Stimulated activated CD8-positive, alpha-beta memory T cell treated with anti-CD3 and anti-CD28 coated beads, Interleukin-12 subunit alpha, Interleukin-12 subunit beta, amount 100 ng/mL, for 4 hours (primary cell): ENCODE measurements at places on chromosomes 16 and 17.

DNA sequence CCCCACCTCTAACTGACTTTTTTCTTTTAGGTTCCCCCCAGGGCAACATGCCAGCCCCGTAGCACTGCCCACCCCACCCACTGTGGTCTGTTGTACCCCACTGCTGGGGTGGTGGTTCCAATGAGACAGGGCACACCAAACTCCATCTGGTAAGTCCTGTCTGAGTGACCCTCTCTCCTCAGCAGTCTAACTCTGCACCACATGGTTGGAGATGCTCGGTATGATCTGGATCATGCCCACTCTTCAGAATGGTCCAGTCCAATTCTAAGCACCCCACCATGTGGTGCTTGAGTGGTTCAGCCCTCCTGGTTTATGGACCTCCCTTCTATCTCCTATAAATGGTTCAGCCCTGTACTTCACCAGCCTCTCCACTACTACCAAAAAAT, 5.9 kb downstream of the KDM6B start:
- DNase-seq = no peak

DNA sequence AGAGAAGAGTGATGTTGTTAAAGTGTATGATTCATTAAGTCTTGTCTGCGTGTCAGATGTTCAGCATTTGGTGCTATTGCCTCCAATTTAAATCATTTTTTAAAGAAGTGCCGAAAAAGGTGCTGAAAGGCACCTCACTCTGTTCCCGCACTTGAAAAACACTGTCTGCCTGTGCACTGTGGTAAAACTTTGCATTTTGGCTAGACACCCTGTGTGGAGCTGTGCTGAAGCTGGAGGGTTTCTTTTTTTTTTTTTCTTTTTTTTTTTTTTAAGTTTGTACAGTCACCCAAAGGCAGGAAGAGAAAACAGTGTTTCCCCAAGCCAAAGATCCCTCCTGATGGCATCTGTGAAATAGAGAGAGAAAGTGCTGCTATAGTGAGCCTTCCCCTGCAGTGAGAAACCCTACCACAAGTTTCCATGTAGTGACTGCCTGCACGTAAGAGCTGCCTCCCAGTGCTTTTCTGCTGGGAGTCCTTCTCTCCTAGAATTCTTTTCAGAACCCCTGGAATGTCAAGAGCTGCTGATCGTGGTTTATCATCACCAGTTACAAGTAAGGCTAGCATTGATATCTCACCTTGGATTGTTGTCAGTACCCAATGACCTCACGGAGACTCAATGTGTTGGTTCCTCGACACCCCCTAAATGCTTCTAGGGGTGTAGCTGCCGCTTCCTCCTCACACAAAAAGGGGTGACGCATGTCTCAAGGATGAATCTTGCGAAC, 116.0 kb upstream of the SOX9 start:
- DNase-seq = no peak

GRCh38 chr17:73735245-73735644, 91.0 kb upstream of the SDK2 start:
- DNase-seq = no peak

DNA sequence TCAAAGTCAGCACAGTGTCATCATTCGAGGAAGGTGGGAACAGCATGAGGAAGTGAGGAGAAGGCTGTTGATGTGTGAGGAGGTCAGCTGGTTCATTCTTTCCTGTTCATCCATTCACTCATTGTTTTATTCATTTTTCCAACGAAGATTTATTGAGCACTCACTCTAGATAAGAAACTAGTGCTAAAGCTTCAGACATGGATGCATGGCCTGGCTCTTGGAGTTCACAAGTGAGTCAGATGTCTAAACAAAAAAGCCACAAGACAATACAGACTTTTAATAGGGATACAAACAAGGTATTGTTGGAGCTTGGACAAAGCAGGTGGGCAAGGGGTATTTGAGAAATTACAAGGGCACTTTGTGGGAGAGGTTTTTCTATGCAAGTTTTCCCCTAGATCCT, 31.3 kb upstream of the MPHOSPH6 start:
- DNase-seq = no peak

GRCh38 chr16:19974607-19975006, 90.0 kb upstream of the GPRC5B start:
- DNase-seq = no peak

- no peak for DNase-seq
These were observed 814 bp upstream of the DYNLL2 start for GRCh38 chr17:58082341-58082869.

DNA sequence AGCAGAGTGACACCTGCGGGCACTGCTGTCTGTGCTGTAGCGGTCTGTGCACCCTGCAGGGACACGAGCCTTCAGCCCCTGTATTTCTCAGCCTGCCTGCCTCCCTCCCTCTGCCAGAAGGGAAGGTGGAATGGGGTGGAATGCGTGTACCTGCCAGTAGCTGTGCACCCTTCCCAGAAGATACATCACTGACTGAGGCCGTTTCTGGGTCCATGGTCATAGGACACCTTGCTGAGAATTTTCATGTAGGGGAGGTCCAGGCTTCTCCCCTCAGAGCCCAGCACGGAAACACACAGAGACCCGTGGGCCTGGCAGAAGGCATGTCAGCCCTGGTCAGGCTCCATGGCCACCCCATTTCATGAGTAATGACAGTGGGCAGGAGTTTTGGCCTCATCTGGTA, 16.5 kb downstream of the DBNDD1 start:
- no peak for DNase-seq

DNA sequence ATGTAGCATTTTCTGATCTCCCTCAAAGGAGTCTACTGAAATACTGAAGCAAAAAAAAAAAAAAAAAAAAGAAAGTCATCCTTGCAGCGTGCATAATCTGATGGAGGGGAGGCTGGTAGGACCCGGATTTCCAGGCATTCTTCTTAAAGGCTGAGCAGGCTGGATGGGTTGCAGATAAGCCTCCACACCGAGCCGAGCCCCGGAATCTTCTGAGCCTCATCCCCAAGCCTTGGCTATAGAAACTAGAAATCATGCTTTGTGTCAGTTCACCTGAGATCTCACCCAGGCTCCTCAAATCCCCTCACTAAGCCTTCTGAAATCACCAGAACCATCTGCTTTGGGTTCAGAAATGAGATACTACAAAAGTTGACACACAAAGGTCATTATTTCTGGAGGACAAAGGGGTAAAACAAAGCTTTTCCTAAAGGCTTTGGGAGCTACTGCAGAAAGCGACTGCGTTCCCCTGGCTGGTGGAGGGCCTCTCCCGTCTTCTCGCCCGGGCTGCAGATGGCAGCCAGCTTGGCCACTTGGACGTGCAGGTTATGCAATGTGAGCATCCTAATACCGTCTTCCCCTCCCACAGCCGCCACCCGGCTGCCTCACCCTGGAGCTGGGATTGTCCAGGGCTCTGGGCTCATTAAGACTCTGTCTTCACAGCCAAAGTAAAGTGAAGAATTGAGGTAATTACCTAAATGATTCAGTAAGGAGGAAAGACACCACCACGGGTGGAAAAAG, 4.7 kb upstream of the CACNG4 start:
- no peak for DNase-seq

- DNase-seq = no peak
These were observed 25.0 kb upstream of the BCAS3 start for GRCh38 chr17:60652454-60653247.

GRCh38 chr17:62847426-62847825, 39.3 kb upstream of the MARCHF10 start:
- DNase-seq = no peak

GRCh38 chr16:70453892-70454221, 538 bp upstream of the FCSK start:
- DNase-seq = no peak

- no peak for DNase-seq
These were observed 32.8 kb upstream of the PAFAH1B1 start for GRCh38 chr17:2560658-2561057.

DNA sequence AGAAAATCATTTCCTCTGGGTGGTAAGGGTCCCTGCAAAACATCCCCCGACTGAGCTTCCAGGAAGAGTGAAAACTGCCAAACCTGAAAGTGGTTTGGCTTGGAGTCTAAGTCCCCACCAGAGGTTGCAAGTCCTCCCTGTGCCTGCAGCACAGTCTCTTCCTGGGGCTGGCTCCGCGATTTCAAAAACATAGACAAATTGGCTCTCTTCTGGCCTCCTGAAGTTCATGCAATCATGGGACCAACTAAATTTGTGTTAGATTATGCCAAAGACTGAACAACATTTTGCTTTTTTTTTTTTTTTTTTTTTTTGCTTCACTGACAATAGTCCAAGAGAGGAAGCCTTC, 447.9 kb downstream of the CA10 start:
- no peak for DNase-seq

DNA sequence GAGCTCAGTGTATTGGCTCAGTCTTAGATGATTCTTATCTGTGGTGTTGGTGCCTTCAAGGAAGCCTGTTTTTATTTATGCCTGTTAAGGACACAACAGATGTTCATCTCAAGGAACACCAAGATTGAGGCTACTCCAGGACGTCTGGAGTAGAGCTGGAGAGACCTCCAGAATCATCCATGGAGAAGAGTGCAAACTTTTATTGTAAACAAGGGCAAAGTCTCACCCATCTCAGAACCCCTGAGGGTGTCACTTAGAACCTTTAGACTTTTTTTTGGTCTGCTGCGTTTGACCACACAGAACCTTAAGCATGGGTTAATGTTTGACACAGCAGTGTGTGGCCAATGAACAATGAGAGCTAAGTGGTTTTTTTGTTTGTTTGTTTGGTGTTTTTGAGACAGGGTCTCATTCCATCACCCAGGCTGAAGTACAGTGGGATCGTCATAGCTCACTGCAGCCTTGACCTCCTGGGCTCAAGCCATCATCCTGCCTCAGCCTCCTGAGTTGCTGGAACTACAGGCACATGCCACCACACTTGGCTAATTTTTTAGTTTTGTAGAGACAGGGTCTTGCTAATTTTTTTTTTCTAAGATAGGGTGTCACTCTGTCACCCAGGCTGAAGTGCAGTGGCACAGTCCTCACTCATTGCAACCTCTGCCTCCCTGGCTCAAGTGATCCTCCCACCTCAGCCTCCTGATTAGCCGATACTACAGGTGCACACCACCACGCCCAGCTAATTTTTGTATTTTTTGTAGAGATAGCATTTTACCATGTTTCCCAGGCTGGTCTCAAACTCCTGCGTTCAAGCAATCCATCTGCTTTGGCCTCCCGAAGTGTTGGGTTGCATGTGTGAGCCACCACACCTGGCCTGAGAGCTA, 16.3 kb downstream of the SLC47A1 start:
- no peak for DNase-seq

- no peak for DNase-seq
These were observed 50.2 kb downstream of the WSB1 start for GRCh38 chr17:27343977-27344607.

- no peak for DNase-seq
These were observed 20.0 kb downstream of the CNP start for GRCh38 chr17:41986634-41987033.

GRCh38 chr16:49643429-49644144, 212.3 kb downstream of the ZNF423 start:
- DNase-seq = no peak

- DNase-seq = no peak
These were observed 33.8 kb upstream of the ADGRG1 start for GRCh38 chr16:57594531-57595031.

DNA sequence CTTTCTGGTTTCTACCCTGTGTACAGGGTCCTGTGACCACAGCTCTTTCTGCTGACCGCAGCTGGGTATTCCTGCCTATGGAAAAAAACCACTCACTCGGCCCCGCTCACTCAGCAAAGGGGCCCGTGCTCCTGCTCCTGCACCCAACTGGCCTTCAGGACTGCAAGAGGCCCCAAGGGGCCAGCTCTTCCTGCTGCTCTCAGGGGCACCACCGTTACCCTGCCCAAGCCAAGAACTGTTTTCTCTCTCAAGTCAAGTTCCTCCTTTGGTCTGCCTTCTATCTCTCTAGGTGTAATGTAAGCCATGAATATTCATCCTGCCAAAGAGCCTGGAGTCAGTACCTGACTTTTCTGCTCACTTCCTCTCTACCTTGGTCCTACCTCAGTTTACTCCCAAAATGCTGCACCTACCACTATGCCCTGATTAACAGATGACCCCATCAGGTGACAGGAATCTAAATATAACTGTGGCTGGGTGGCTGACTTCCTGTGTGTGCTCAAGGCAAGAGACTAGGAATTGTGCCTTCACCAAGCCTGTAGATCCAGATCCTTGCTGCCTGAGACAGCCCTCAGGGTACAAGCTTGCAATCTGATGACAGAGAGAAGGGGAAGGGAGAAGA, 20.4 kb upstream of the SCIMP start:
- no peak for DNase-seq

DNA sequence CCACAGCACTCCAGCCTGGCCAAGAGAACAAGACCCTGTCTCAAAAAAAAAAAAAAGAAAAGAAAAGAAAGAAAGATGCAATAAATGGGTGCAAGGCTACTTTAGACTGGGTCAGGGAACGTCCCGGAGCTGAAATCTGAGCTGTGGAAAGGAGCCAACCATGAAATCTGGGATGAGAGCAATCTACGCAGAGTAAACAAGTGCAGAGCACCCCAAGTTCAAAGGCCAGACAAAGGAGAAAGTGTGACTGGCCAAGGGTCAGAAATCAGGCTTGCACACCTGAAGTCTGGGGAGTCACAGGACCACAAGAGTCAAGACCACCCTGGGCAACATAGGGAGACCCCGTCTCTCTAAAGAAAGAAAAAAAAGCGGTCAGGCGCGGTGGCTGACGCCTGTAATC, 2.8 kb downstream of the SHMT1 start:
- no peak for DNase-seq
